ENCODE measurements at places on chromosomes 12 and 14.

- no peak for DNase-seq
These were observed 73.9 kb upstream of the PLEKHA5 start for GRCh38 chr12:19055589-19055988.

GRCh38 chr12:106144847-106145246 is 6.1 kb upstream of the NUAK1 start:
- DNase-seq: no peak

DNA sequence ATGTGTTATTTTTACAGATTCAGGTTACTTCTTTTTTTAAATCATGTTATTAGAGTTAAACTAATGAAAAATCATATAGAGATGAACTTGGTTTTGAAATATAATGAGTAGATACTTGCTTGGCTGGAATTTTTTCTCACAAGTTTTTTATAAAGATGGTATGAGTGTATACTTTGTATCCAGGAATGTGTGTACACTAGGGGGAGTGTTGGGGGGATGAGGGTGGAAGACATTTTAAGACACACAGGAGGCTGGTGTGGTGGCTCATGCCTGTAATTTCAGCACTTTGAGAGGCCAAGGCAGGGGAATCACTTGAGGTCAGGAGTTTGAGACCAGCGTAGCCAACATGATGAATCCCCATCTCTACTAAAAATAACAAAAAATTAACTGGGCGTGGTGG is 23.2 kb downstream of the PPM1A start:
- DNase-seq: no peak

DNA sequence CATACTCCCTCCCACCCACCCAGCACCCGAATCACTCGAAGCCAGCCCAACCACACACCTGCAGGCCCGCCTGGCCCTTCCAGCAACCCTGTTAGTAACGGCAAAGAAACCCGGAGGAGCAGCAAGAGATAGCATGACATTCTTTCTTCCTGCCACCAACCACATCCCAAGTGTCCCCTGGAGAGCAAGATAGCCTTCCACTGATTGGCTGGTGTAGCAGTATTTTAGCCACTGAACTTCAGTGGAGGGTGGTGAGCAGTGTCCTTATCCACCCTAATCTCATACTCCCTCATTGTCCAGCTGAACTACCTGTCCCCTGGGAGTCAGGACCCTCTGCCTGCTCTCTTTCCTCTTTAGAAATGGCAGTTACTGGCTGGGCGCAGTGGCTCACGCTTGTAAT is 769 bp upstream of the SLC39A5 start:
- DNase-seq: no peak

DNA sequence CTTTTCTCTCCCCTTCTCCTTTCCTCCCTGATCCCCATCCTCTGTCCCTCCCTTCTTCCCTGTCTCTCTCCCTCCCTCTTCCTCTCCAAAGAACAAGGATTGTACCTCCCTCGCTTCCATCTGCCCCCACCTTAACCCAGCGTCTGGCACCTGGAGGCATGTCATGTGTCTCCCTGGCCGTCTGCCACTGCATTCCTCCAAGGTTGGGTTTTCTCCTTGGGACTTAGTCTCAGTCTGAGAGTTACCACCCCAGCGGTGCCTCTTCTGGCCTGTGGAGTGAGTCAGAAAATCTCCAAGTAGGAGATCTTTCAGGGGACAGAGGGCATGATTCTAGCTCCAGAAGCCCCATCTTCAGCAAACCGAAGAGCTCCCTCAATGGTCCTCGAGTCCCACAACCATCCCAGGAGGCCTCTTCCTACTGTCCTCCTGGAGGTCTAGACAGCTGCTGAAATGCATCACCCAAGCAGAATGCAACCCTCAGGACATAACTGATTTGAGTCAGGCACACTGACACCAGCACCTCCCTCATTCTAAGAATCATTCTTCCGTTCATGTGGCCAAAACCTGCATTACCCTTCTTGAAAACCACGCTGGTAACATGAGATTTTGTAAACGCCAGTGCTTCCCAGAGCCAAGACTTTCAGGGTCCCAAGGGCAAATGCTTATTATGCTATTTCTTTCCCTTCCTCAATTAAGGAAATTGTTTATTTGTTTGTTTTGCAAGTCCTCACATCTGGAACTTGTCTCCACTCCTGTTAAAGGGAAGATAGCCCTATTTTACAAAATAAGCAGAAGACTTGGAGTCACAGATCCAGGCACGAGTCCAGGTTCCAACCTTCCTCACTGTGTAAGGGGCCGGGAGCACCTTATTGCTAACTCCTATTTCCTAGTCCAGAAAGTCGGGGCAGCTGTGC is 463.2 kb downstream of the BCL11B start:
- DNase-seq: no peak

DNA sequence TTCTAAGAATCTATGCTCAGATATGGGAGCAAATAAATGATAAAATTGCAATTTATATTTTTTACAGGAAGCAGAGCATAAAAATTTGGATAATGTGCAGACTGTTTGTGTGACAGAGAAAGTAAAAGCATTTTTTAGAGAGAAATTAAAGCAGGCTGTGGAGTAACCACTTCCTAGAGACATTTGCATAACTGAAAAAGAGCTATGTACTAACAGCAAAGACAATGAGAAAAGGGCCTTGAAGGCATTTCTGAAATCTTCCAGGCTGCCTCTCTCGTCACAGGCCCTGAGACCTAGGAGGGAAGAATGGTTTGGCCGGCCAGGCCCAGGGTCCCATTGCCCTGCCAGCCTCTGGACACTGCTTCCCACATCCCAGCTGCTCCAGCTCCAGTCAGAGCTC is 247.2 kb downstream of the ALX1 start:
- no peak for DNase-seq

Measured in cerebellar nuclear complex (tissue), 1 donor.